ENCODE measurements at places on chromosomes 1 and 21.

- DNase-seq, result no peak
Observed at GRCh38 chr1:201562257-201562656, 23.3 kb downstream of the NAV1 start.

DNA sequence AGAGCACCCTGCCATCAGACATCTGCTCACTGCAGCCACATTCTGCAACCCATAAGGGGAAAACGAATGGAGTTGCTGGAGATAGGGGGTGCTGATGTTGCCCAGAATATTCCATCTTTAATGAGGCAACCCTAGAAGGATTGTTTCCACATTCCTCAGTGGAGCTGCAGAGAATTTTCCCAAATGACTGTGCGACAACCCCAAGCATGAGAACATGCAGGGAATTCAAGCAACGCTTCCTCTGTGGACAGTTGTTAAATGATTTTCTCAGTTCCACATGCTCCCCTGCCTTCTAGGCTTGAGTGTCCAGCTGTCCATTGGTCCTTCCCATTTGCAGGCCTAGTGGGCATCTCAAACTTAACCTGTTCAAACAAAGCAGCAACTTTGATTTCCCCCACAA is 20.5 kb upstream of the UBL4B start:
- no peak for DNase-seq

DNA sequence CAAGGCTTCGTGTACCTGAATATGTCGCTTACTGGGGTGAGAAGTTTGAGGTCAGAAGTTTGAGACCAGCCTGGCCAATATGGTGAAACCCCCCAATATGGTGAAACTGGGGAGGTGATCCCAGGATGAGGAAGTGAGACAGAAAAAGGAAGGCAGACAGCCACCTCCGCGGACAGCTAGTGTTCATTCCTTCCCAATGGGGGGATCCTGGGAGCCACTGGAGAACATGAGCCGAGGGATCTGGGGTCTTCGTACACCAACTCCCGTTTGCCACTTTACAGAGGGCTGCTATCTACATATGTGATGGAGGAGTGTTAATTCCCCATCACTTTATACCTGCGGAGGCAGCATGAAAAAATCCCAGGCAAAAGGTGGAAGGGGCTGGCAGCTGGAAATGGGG is 19.6 kb upstream of the IFFO2 start:
- no peak for DNase-seq

GRCh38 chr1:101137144-101138126 is 99.4 kb upstream of the S1PR1 start:
- DNase-seq, result peak; percentile 43

GRCh38 chr1:110606657-110607535 is 738 bp upstream of the KCNA2 start:
- no peak for DNase-seq

- DNase-seq, result peak; percentile 78
Observed at GRCh38 chr1:160739098-160739511, at the start of gene SLAMF7. Gene SLAMF7, plus strand, starts transcription at chr1:160739247. Its CDS starts 55 bp downstream, at chr1:160739302.

GRCh38 chr1:32702599-32703478 is at the start of gene SYNC:
Gene SYNC, minus strand, starts transcription at chr1:32702770. Its CDS starts 110 bp downstream, at chr1:32702660.
- DNase-seq, result no peak

DNA sequence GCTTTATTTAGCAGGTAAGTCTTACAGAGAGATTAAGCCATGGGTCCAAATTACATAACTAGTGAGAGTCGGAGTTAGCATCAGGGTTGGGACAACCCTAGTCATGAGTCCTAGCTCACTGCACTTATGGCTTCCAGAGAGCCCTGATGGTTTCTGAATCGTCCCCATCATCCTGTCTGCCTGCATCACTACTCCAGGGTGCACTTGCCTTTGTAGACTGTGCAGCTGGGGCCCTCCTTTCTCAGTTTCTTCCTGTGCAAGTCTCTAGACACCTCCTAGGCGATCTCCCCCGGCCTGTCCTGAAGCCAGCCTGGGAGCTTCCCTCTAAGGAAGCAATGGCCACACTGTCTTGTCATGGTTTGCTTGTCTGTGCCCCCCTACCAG is 37.1 kb downstream of the KIAA0040 start:
- DNase-seq, result no peak

DNA sequence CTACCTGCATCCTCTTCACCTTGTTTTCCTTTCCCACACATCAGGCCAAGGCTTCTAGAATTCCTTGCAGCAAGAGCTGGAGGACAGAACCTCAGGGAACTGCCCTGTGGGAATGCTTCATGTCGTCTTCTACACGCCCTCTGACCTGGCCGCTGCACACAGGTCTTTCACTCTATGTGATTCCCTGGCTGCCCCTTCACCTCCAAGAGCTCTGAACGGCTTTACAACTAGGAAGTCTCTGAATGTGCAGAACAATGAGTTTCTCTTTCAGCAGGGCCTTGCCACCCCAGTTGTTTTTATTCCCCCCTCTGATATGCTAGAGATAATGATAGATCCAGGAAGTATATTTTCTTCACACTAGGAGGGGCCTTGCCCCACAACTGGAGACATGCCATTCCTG is 142.6 kb downstream of the CLIC6 start:
- DNase-seq, result no peak

DNA sequence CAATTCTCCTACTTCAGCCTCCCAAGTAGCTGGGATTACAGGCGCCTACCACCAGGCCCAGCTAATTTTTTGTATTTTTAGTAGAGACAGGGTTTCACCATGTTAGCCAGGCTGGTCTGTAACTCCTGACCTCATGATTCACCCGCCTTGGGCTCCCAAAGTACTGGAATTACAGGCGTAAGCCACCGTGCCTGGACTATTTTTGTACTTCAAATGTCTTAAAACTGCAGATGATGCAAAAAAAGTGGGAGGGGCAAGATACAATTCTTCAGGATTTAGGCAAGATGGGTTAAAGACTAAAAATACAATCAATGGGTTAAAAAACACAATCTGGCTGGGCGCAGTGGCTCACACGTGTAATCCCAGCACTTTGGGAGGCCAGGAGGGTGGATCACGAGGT is 4.7 kb downstream of the SCAF4 start:
- no peak for DNase-seq

GRCh38 chr1:175095978-175096607 is 28.5 kb downstream of the TNN start:
- no peak for DNase-seq

- DNase-seq, result no peak
Observed at GRCh38 chr1:37919277-37919676, 27.6 kb downstream of the INPP5B start.

GRCh38 chr1:204979891-204980649 is 62.9 kb upstream of the CNTN2 start:
- no peak for DNase-seq

DNA sequence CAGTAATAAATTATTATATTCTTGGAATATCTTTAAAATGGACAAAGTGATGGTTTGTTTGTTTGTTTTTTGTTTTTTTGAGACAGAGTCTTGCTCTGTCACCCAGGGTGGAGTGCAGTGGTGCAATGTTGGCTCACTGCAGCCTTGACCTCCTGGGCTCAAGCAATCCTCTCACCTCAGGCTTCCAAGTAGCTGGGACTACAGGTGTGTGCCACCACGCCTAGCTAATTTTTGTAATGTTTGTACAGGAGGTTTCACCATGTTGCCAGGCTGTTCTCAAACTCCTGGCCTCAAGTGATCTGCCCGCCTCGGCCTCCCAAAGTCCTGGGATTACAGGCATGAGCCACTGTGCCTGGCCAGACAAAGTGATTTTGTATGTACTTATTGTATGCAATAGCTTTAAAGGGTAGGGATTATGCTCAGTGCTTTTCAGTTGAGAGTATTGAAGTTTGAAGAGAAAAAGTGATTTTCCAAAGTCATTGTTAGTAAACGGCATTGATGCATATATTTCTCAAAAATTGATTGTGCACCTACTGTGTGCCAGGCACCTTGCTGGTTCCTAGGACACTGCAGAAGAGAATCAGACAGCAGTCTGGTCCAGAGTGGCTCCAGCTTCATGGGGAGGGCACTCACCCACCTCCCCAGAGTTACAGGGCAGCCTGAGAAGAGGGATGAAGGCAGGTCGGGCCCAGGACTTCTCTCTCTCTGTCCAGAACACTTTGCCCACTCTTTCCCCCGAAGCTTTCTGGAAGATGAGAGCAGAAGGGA is 34.2 kb upstream of the TTC22 start:
- no peak for DNase-seq

DNA sequence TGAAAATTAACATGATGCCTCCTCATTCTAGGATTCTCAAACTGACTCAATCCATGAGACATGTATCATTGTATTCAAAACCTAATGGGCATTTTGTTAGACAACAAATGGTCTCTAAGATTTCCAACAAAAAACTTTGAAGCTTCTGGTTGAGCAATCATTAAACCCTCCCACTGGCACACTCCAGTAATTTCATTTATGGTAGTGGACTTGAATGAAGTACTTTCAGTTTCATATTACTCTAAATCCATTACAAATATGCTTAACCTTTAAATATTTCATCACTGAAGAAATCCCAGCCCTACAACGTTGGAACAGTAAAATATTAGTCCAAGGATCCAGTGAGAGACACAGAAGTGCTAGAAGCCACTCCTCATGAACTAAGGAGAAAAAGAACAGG is 43.5 kb downstream of the GBP6 start:
- DNase-seq, result peak; percentile 12

DNA sequence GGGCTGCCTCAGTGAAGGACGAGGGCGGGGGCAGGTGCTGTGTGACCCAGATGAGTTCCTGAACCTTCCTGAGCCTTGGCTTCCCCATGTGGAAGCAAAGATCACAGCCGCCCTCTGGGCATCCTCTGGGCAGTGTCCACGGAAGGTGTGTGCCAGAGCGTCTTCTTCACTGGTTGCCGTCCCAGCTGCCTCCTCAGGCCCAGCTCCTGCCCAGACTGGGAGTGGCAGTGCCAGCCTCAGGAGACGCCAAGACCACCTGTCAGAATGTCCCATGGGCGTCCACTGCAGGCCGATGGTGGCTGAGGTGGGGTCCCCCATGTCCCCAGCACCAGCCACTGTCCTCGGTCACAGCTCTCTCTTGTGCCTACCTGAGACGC is 10.2 kb downstream of the ARHGEF16 start:
- DNase-seq, result no peak

- no peak for DNase-seq
Observed at GRCh38 chr1:147892216-147892615, 10.4 kb upstream of the GJA8 start.

DNA sequence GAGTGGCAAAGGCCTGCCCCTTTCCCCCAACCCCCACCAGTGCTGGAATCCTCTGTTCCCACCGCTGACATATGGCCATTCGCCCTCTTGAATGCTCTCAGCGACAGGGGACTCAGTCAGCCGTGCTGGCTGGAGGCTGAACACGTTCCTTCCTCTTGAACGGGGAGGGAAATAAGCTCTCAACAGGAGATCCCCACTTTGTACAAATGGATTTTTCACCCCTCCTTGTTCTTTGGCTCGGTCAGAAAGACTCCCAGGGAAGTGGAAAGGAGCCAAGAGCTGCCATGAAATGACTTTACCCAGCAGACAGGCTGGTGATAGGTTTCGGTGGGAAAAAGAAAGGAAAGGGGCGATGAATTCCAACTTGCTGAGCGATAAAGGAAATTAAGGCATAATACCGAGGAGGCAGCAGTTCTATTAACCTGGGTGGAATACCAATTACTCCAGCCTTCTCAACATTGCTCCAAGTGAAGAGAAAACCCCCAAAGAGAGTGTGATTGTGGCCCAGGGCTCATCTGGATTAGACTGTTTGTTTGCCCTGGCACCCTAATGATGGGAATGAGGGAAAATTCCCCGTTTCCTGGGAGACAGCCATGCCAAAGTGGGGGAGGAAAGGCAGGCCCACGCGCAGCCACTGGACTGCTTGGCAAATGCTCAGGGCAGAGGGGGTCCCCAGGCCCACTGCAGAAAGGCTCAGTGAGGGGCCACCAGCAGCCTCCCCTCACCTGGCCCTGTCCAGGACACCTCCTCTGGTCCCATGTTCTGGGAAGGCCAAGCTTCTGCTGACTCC is 23.9 kb downstream of the LRP8 start:
- no peak for DNase-seq

- no peak for DNase-seq
Observed at GRCh38 chr1:222288053-222288452, 259.9 kb downstream of the HHIPL2 start.

- no peak for DNase-seq
Observed at GRCh38 chr21:39077876-39078275, 105.4 kb downstream of the PSMG1 start.

DNA sequence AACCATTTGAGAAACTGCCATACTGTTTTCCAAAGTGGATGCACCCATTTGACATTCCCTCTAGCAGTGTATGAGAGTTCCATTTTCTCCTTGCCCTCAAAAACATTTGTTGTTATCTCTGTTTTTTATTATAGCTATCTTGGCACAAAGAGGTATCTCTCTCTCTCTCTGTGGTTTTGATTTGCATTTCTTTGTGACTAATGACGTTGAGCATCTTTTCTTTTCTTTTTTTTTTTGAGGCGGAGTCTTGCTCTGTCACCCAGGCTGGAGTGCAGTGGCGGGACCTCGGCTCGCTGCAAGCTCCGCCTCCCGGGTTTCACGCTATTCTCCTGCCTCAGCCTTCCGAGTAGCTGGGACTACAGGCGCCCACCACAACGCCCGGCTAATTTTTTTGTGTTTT is 17.4 kb upstream of the ZMYM6 start:
- no peak for DNase-seq

- no peak for DNase-seq
Observed at GRCh38 chr1:226946285-226946684, 6.2 kb downstream of the COQ8A start.

DNA sequence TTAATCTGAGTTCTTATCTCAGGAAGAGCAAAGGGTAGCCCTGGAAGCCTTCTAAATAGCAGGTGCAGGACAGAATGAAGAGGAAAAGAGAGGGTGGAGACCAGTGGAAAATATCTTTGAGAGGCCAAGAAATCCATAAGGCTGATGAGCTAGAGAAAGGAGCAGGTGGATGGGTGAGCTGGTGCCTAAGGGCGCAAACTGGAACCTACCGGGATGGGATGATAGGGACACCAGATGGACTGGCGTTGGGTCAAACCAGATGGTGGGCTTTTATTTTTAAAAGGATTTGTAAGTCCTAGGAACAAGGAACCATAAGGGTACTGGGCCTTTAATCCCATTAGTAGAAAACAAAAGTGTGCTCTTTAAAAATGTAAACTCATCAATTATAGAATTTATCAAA is 59.7 kb downstream of the RGL1 start:
- DNase-seq, result no peak

- no peak for DNase-seq
Observed at GRCh38 chr21:39637197-39637970, 24.6 kb downstream of the B3GALT5 start.

DNA sequence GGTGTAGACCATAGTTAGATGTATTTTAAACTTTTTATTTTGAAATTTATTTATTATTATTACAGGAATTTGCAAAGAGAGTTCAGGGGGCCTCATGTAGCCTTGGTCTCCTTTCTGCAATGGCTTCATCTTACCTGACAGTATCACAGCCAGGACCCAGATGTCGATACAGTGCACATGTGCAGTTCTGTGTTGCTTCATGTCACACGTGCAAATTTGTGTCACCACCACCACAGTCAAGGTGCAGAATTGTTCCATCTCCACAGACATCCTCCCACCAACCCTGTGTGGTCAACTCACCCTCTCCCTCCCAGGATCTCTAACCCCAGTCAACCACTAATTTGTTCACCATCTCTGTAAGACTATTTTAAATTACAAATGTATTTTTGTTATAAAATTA is 184.5 kb downstream of the CAMTA1 start:
- no peak for DNase-seq
